EH (cell line): ENCODE measurements at places on chromosomes 1 and 21.

- DNase-seq: no peak
Observed at GRCh38 chr1:5889462-5889861, 102.8 kb downstream of the NPHP4 start.

GRCh38 chr1:1003618-1004419 is 3.9 kb upstream of the HES4 start:
- DNase-seq: no peak

- DNase-seq: peak; percentile 11
Observed at GRCh38 chr1:248243204-248243603, 12.0 kb downstream of the OR2M4 start.

GRCh38 chr1:32047701-32048100 is 25.0 kb upstream of the TMEM39B start:
- peak; percentile 37 for DNase-seq

DNA sequence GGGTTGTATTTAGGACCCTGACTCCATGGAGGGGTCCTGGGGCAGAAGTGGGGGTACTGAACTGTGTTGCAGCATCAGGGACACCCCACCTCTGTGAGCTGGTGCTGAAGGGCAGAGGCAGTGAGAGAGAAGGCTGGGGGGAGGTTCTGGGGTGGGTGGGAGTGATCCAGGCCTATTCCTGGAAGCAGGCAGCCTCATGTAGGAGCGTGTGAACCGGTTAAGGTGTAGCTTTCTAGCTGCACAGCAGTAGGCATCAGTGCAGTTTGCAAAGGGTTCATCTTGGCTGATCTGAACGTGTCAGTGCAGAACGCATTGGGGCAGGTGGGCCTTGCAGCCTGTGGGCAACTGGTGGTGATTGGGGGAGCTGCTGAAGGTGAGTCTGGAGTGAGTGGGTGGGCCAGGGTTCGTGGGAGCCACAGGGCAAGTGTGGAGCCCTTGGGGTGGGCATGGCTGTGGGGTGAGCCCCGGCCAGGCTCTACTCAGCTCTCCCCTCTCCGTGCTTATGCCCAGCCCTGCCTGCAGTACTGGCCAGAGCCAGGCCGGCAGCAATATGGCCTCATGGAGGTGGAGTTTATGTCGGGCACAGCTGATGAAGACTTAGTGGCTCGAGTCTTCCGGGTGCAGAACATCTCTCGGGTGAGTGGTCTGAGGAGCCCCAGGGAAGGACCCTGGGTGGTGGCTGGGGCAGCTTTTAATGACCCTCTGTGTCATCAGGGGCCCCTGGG is 86.7 kb downstream of the PTPRU start:
- no peak for DNase-seq

- peak; percentile 82 for DNase-seq
Observed at GRCh38 chr1:163875927-163876320, 554.2 kb downstream of the NUF2 start.

DNA sequence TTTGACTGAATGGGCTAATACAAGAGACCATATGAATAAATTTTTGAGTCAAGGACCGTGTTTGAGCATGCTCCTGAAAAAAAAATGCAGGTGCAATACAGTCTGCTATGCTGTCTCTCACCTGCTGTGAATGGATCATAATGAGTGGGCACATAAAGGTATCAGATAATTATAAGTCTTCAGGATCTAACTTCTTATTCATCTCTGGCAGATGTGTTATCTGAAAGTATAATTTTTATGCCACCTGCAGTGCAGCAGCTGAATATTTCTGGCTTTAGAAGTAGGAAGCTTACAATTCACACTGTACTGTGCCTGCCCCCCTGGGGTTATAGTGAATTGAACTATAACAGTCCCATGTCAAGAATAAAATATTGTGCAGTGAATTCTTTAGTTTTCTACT is 333.3 kb downstream of the MRPL39 start:
- no peak for DNase-seq

DNA sequence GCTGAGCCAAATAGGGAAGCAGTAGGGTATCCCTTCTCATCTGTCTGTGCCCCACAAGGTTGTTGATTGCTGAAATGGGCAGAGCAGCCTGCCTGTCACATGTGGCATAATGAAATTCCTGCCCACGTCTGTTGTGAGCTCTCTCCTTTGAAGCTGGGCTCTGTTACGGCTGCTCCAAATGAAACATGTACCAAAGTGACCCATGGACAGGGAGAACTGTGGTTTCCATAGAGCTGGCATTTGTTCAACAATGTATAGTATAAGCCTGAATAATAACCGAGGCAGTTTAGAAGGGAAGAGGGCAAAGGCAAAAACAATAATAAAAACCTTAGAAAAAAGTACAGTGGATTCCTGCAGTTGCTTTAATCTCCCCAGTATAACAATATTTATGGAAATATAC is 149.7 kb downstream of the LYPLAL1 start:
- DNase-seq: no peak

DNA sequence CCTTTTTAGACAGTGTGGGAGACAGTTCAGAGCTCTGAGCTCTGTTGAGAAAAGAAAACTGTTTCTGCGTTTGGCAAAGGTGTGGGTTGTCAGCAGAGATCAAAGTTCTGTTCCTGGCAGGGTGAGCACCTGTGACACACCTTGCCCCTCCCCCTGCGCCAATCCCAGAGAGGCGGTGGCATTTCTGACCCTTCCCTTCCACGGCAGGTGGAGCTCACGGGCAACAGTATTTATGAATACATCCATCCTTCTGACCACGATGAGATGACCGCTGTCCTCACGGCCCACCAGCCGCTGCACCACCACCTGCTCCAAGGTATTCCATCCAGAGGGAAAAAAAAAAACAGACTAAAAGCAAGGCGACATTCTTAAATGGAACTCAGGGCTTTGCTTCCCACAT is 20.7 kb downstream of the SIM2 start:
- DNase-seq: no peak

DNA sequence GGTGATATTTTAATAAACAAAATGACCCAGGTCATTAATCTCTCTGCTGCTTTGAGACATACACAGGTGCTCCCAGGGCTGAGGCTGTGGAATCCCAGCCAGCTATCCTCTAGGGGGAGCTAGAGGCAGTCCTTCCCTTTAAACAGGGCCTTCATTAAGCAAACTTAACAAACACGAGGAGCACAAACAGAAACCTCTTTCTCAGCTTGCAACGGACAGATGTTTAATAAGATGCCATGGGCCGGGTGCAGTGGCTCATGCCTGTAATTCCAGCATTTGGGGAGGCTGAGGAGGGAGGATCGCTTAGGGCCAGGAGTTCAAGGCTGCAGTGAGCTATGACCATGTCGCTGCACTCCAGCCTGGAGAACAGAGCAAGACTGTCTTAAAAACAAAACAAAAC is 106.7 kb downstream of the HIVEP3 start:
- peak; percentile 74 for DNase-seq

- DNase-seq: peak; percentile 35
Observed at GRCh38 chr1:25120281-25120680, 112.0 kb downstream of the SYF2 start.

- no peak for DNase-seq
Observed at GRCh38 chr1:26970810-26971209, 10.5 kb upstream of the KDF1 start.

GRCh38 chr1:46084553-46085451 is 47.6 kb downstream of the PIK3R3 start:
- DNase-seq: peak; percentile 34

DNA sequence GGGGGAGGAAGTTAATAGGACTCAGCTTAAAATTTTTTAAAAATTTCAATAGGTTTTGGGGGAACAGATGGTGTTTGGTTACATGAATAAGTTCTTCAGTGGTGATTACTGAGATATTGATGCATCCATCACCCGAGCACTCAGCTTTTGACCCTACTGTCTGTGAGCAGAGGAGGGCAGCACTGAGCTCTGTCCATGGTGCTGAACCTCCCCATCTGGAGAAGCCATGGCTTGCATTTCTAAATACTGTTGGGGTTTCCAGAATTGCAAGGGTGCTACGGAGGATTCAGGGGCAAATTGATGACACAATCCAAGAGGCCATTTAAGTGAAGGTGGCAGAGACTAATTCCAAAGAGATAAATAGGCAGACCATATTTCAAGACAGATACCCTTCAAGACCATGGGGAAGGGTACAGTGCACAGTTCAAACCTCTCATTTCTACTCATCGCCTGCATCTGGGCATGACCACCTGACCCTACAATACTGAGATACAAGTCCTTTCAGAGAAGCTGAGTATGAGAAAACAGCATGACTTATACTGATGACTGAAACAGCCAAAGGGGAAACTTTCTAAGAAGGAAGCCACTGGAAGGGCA is 17.2 kb downstream of the SYT2 start:
- peak; percentile 77 for DNase-seq

GRCh38 chr1:21742578-21742977 is 40.4 kb downstream of the USP48 start:
- DNase-seq: peak; percentile 18

GRCh38 chr1:75765697-75766355 is 20.2 kb upstream of the RABGGTB start:
- peak; percentile 90 for DNase-seq

- DNase-seq: no peak
Observed at GRCh38 chr1:201185527-201186128, 5.0 kb upstream of the IGFN1 start.

DNA sequence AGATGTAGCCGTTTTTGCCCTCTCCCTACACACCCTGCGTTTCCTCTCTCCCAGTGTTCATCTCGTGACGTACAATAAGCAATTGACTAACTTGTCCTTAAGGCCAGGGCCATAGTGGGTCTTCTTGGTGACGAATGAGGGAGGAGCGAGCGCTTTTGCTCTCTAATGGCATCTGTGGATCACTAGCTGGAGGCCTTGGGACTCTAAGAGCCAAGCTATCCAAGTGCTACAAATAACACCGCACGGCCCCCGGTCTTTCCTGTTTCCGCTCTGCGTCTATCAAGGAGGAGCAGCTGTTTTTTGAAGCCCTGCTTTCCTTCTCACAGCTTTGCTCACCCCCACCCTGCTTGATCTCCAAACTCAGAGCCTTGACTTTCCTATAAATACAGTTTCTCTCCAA is 25.2 kb downstream of the EVA1C start:
- DNase-seq: no peak

DNA sequence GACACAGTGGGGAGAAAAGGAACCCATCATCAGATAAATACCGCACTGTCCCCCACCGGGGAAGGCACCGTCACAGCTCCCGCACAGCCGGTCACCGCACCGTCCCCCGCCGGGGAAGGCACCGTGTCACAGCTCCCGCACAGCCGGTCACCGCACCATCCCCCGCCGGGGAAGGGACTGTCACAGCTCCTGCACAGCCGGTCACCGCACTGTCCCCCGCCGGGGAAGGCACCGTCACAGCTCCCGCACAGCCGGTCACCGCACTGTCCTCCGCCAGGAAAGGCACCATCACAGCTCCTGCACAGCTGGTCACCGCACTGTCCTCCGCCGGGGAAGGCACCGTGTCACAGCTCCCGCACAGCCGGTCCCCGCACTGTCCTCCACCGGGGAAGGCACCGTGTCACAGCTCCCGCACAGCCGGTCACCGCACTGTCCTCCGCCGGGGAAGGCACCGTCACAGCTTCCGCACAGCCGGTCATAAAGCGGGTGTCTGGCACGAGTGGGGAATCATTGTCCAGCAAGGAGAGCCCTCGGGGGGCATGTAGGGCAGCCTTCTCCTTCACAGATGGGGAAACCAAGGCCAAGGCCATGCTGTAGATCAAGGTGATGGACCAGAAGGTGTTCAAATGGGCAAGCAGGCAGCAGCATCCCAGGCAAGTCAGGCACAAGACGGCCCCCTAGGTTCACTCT is 280.1 kb downstream of the NPHP4 start:
- DNase-seq: no peak

GRCh38 chr1:244104309-244105060 is 53.4 kb downstream of the ZBTB18 start:
- peak; percentile 98 for DNase-seq

- DNase-seq: no peak
Observed at GRCh38 chr1:29384496-29385015, 148.2 kb downstream of the PTPRU start.

DNA sequence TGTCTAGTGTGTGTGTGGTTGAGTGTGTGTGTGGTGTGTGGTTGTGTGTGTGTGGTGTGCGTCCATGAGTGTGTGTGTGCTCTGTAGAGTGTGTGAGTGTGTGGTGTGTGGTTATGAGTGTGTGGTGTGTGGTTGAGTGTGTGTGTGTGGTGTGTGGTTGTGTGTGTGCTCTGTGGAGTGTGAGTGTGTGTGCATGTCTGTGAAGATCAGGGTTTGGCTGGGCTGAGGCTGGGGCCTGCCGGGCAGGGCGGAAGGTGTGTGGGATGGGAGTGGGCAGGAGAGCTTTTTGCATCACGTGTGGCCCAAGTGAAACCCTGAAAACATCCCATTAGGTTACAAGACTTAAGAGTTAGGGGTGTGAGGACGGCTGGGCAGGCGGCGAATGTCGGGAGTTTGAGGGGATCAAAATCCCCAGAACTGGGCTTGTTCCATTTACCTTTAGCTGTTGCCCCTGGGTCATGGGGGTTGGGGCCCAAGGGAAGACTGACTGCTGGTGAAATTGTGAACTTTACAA is 2.9 kb upstream of the FCMR start:
- DNase-seq: no peak

DNA sequence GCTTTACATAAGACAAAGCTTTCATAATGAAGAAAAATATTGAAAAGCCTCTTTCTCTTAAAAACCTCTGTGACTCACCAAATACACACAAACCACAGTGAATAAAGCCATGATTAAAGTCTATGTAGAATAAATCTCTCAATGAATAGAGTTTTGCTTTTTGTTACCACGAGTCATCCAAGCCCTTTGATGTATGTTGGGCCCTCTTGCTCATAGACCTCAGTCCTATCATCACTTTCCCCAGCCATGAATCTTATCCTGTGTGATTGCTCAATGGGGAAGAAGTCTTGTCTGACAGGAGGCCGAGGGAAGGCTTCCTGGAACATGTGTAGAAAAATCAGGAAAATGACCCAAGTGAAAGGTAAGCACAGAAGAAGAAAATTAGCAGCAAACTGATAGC is 60.8 kb downstream of the NGF start:
- DNase-seq: peak; percentile 65

- no peak for DNase-seq
Observed at GRCh38 chr1:202982715-202983430, 15.8 kb upstream of the CYB5R1 start.

DNA sequence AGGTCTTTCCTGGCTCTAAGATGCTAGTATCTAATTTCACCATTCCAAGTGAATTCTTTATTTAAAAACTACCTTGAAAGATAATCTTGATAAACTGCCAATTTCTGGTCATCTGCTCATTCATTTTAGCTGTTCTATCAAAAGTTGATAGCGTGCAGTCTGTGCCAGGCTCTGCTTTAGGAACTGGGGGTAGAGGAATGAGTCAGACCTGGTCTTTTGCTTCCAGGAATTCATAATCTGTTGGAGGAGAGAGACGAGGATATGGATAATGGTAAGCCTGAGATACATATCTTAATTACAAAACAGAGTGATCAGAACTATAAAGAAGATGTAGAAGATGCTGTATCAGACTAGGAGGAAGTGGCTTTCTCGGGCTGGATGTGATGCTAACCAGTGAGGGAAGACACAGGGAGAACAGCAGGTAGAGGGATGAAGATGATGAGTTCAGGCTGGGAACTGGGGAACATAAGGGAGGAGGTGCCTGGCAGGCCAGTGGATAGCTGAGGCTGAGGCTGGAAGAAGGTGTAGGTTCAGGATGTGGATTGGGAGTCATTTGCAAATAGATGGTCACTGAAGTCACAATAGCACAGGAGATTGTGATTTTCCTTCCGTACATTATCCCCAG is 12.3 kb upstream of the PHC2 start:
- peak; percentile 57 for DNase-seq

- DNase-seq: no peak
Observed at GRCh38 chr1:212762839-212763238, 28.7 kb downstream of the NSL1 start.

GRCh38 chr1:79587229-79587628 is 580.7 kb upstream of the ADGRL4 start:
- DNase-seq: no peak

GRCh38 chr1:2526824-2527555 is 594 bp upstream of the PANK4 start:
- peak; percentile 66 for DNase-seq
